Brain (organoid and tissue), 16 donors: ENCODE measurements at places on chromosomes 6 and 20. TPM values are rescaled to one million over a fixed set of nuclear protein-coding genes. Genes with fewer than 3 reads are reported as not detected.

The C2 gene
- 5.5 TPM for polyA plus RNA-seq

The ROS1 gene
- polyA plus RNA-seq, result not detected

The STX11 gene
- 0.44 TPM for polyA plus RNA-seq

The LSM14B gene
- polyA plus RNA-seq, result 171 TPM

The MYLK2 gene
- polyA plus RNA-seq, result 1.5 TPM

The KIF3B gene
- polyA plus RNA-seq, result 34.0 TPM

The CCM2L gene
- polyA plus RNA-seq, result 6.7 TPM

The CTCFL gene
- not detected for polyA plus RNA-seq

The SLC17A2 gene
- polyA plus RNA-seq, result not detected

The HAO1 gene
- polyA plus RNA-seq, result not detected

The PAK1IP1 gene
- polyA plus RNA-seq, result 7.6 TPM

The EDN3 gene
- 0.87 TPM for polyA plus RNA-seq
